ENCODE measurements at places on chromosomes 2 and 18. TPM values are rescaled to one million over a fixed set of nuclear protein-coding genes. Genes with fewer than 3 reads are reported as not detected.

Gene BOK
- total RNA-seq: 20.4 TPM

Gene ADI1
- total RNA-seq: 102 TPM

Gene SEH1L
- 16.9 TPM for total RNA-seq

Gene ELOA2
- not detected for total RNA-seq

Gene PRKAG3
- total RNA-seq: 0.10 TPM

Gene MC4R
- total RNA-seq: not detected

Gene ABCA12
- total RNA-seq: not detected

Gene CYTIP
- total RNA-seq: 5.1 TPM

Gene CFAP210
- total RNA-seq: not detected
